ENCODE measurements at places on chromosomes 6 and 20.
A peak's percentile ranks its signal among the peaks of the same experiment; 100 is the strongest.

DNA sequence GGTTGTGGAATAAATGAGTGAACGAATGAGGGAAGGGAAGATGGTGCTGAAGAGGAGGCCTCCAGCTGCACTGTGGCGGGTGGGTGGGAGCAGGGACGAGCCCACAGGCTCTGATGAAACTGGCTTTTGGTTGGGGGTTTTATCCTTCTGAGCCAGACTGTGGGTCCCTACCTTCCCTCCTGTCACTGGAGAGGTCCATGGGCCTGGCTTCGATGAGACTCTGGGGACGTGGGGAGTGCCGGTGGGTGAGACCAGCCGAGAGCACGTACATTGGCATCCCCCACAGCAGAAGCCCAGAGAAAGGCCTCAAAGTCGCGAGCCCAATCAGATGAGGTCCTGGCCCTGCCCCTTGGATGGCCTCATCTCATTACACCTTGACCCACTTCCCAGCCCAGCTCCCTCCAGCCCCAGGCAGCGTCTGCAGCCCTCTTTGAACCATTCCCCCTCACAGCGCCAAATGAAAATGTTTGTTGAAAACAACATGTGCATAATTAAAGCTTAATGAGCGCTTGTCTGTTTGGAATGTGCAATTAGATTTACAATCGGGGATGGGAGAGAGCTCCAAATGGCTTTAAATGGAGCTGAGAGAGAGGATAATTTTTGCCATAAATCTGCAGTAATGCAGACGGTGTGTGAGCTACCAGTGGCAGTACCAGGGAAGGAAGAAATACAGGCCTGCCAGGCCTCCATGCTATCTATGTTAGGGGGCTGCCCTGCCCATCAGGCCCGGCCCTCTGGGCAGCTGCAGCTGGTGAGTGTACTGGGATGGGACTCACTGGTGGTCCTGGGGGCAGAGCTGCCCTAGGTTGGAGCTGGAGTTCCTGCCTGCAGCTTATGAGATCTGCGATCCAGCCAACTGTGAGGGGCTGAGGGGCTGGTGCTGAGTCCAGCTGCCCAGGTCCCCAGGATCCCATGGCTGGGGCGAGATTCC lies 47.2 kb downstream of the TOX2 start:
- no peak for DNase-seq

GRCh38 chr6:99187429-99187828 lies 162.0 kb downstream of the FAXC start:
- no peak for DNase-seq

DNA sequence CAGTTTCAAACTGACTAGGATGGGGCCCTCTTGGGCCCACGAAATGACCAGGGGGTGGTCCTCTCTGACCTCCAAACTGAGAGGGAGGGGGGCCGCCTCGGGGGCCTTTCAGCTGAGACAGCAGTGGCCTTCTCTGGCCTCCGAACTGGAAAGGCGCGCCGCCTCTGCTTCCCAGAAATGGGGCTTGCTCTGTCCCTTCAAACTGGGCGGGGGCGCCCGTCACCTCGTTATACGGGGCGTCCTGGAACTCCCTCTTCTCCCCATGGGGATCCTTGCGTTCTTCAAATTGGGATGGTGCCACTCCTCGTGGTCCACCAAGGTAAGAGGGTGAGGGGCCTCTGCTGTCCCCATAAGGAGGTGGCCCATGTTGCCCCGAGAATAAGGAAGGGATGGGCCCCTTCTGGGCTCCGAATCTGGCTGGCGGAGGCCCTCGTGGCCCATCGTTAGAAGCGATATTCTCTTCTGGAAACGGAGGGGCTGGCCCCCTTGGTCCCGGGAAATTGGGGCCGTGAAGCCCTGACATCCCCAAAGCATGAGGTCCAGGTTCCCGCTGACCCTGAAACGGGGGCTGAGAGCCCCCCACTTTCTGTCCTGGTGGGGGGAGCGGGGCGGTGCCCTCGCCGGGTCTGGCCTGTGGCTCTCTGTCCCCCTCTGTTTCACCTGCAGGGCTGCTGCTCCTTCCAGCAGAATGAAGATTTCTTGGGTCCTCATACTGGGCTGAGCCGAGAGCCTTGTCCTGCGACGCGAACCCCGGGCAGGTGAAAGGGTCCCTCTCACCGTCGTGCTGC lies 18.7 kb upstream of the TCFL5 start:
- DNase-seq, result no peak

GRCh38 chr20:63174309-63175037 lies 41.5 kb downstream of the YTHDF1 start:
- no peak for DNase-seq

GRCh38 chr6:64580346-64580745 lies 944.7 kb downstream of the PHF3 start:
- DNase-seq, result peak; percentile 80

DNA sequence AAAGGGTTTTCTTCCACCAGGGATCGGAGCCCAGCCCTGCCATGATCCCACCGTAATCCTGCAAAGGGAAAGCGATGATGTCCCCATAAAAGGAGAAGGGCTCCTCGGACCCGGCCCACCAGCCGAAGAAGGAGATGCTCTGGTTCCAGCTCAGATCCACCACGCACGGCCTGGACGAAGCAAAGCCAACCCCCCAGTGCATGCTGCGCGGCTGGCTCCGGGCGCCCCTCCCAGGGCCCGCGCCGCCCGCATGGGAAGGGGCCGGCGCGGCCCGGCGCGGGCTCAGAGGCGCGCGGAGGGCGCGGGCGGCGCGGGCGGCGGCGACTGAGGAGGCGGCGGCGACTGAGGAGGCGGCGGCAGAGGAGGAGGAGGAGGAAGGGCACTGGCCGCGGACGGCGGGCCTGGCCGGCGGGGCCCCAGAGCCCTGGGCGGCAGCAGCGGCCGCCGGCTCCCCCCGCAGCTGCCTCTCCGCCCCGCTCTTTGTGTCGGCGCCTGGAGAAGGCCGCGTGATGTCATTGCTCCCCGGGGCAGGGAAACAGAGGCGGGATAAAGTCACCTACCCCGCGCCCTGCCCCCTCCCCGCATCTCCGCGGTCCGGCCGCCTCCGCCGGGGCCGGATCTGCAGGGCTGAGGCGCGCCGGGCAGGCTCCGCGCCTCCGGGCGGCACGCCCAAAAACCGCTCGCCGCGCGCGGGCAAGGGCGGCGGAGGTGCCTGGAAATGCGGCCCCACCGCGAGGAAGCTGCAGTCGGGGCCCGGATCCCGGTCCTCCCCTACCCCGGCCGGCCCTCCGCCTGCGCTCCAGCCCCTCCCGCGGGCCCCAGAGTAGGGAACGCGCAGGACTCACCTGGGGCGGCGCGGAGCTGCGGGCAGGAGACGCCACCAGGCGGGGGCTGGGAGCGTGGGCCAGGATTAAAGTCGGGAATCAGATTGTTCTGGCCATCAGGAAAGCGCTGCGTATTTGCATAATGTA lies at the start of gene FAXC:
FAXC (minus strand) TSS at position 504 of the 971 bp plus-strand sequence; CDS start at position 202, 302 bp downstream.
- DNase-seq, result peak; percentile 9

DNA sequence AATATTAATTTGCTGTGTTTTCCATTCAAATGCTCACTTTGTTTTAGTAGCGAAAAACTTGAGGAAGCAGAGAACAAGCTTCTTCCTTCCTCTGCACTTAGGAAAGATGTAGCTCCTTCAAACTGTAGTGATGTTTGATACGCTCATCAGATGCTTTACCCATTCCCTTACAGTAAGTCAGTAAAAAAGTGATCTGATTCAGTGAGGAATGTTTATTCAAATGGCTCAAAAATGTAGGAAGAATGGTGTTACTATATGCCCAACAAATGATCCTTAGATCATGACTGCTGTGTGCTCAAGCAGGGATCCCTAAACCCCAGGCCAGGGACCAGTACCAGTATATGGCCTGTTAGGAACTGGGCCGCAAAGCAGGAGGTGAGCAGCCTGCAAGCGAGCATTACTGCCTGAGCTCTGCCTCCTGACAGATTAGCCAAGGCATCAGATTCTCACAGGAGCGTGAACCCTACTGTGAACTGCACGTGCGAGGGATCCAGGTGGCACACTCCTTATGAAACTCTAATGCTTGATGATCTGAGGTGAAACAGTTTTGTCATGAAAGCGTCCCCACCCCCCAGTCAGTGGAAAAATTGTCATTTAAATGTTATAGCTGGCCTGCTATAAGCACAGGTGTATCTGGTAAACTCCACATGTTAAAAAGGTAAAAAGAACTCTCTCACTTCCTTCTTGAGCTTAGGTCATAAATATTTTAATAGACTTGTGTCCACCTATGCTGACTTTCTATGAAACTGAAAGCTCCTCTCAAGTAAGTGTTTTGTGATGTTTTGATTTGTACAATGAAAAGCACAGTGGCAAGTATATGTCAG lies 187.2 kb downstream of the FOXC1 start:
- no peak for DNase-seq

GRCh38 chr6:146914489-146915483 lies 289.4 kb upstream of the STXBP5 start:
- peak; percentile 91 for DNase-seq

DNA sequence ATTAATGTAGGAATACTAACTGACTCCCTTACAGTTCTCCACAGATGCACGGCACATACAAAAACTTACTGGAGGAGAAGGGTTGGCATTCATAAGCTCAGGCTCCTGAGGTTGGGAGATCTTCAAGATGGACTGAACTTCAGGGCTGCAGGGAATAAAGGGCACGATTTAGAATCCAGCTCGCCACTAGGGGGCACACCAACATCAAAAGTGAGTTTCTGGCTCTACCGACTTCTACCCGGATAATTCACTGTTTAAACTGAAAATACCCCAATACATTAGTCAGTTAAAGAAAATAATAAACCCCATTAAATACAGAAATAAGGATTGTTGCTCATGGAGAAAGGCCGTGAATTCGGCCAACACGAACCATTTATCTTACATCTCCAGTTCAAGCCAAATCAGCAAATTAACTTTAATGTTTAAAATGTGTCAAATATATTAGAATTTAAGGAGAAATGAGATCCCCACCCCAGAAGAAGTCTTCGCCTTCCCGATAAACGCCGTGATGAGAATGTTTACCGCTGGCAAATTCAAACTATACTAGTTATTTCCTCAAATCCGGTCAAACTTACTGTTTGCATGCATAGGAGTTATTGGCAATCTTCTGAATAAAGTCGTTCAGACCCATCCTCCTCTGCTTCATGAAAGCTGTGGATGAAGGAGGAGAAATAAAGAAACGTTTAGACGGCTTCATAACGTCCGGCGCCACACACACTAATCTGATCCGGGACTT lies 121.7 kb upstream of the SLC2A12 start:
- peak; percentile 62 for DNase-seq

DNA sequence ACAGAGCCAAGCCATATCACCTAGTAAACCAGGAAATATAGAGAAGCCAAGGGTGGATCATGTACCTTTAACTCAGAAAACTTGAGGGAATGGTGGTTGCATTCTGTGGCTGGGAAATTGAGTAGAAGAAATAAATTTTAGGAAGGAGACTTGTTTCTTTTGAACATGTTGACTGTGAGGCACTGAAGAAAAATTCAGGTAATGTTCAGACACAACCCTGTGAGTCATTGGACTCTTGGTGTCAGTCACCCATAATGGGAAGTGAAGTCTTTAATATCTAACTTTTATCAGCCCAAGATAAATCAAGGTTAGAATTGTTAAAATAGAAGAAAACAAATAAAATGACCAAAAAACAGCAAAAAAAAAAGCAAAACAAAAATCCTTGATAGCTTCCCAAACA lies 98.8 kb upstream of the GRIK2 start:
- peak; percentile 33 for DNase-seq

DNA sequence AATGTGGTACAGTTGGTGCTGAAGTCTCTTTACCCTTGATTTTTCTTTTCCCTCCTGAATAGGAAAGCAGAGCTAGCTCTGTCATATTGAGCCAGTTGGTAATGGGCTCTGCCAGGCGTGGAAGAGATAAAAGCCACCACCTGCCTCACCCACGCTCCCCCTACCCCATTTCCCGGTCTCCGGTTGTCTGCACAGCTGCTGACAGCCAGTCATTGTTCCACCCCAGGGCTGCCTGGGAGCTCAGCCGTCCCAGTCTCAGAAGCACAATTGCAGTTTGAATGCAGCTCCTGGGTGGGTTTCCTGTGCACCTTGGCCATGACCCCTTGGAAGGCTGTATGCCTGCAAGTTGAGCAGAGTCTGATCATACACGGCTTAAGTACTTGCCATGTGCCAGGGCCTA lies 675.2 kb upstream of the FLRT3 start:
- DNase-seq, result no peak

DNA sequence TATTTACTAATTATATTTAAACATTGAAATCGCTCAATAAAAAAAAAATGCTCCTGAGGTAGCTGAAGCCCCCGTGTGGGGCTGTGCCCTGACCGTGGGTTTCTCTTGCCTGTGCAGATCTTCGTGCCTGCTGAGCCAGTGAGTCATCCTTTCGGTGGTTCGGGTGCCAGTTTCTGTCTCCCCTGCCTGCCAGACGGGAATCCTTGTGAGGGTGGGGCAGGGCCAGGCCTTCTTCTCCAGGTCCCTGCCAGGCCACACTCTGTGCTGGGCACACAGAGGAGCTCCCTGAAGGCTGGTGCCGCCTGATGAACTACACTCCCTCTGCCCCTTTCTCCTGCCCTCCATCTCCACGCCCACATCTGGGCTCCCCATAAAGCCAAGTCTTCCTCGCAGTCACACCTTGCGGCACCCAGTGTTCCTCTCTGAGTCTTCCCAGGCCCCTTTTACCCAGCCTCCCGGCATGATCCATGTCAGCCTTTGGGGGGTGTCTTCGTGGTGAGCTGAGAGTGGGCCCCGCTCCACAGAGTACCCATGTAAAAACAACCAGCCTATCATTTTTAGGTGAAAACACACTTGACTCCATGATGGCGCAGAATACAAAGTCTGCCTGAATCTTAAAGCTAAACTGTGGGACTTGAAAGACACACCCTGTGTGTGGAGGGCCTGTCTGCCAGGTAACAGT lies 19.3 kb downstream of the FGD2 start:
- DNase-seq, result peak; percentile 80

DNA sequence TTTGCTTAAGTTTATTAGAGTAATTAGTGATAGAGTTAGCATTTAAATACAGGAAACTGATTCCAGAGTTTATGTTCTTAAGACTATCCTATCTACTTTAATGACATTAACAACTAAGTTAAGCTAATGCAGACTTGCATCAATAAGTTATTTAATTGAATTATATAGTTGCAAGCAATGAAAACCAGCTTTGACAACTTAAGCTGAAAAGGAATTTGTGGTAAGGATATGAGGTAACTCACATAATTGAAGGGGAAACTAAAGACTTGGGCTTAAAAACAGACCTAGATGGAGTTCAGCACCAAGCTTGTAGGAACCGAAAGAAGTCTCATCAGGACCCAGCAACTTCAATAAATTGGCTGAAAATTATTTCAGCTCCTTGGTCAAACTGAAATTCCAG lies 222.3 kb downstream of the IBTK start:
- DNase-seq, result no peak

GRCh38 chr6:148677594-148678476 lies 69.0 kb upstream of the UST start:
- no peak for DNase-seq

GRCh38 chr20:47672886-47673670 lies 112.2 kb downstream of the SULF2 start:
- no peak for DNase-seq

- DNase-seq, result no peak
Observed at GRCh38 chr20:33732166-33732970, 572 bp downstream of the ZNF341 start.

GRCh38 chr6:28565823-28566526 lies 40.3 kb downstream of the GPX5 start:
- DNase-seq, result no peak

GRCh38 chr20:36866681-36867495 lies 9.1 kb upstream of the TLDC2 start:
- no peak for DNase-seq
